ENCODE measurements at places on chromosomes 2 and 18.

DNA sequence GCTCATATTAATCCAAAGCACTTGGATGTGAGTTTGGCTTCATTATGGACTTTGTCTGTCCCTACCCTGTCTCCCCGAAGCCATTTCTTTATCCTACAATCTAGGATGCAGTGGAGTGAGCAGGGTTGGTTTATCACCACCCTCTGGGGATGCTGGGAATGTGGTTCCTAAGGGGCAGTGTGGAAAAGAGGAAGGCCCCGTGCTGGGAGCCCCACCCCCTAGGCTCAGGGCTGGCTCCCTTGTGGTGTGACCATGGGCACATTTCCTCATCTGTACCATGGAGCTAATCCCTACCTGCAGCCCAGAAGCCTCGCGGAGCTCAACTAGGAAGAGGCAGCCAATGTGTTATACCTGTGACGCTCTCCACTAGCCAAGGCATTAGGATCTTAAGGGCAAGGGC lies 92.5 kb downstream of the TGOLN2 start:
- DNase-seq = no peak

DNA sequence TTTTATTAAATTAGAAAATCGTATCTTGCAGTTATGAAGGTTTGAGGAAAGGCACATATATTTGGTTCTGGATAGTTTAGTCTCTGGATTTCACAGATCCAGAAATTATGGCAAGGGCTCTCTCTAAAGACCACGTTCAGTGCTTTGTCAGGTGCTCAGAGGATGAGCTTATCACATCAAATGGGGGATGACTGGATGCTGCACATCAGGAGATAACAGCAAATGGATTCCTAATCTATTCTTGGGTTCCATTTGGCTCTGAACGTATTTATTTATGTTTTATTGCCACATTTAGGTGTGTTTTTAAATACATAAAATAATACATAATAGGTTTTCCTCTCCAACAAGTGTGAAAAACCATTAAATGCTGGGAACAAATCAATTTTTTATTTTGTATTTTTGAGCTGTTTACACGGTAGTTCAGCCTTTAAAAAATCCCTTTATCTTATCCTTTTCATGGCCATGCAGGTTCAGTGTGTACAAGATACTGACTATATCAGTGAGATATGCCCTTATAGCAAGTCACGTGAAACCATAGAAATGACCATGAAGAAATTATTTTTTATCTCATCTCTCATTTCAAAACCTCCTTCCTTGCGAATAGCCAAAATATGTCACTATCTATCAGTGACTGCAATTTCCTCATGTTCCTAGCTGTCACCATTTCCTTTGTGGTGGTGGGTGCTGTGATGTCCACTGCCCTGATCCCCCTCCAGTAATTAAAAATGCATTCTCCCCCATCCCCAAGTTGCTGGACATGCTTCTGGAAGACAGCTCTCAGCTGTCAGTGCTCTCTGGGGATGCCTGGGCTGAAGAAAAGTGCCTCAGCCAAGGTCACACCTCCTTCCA lies 25.9 kb upstream of the CXCR4 start:
- no peak for DNase-seq

DNA sequence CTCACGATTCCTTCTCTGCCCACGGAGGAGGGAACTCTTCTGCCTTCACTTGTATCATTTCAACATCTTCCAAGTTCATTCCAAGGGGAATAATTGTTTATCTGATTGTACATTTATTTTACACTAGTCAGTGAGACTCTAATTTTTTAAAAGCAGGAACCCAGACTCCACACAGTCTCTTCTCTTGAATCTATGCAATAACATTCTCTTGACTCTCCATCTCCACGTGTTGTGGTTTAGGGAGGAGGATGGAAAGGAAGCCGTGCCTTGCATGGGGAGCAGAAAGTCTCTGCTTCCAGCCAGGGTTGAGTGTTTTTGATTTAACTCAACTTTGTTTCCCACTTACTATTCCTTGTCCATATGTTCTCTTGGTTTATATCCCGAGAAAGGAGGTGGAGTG lies 131.1 kb upstream of the RIOK3 start:
- DNase-seq = no peak

- DNase-seq = no peak
Measured at GRCh38 chr2:178426388-178426787, 24.6 kb downstream of the PRKRA start.

DNA sequence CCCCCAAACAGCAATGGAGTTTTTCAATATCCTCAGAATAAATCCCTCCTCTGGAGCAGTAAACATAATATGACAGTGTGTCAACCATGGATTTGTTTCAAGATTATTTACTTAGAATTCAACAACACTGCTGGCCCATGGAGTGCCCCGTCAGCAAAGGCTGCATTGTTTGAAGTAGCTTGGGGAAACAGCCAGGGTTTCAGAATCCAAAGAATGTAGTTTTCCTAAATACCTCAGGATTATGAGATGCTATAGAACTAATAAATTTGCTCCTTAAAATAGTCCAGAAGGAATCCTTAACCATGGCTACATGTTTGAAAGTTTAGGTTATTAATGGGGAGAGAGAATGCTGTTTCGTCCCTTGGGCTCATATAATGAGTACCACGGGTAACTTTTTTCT lies 13.1 kb upstream of the CETN1 start:
- DNase-seq = no peak

GRCh38 chr2:58922245-58922644 lies 681.1 kb upstream of the FANCL start:
- DNase-seq = no peak

GRCh38 chr2:117818921-117819320 lies 4.4 kb downstream of the DDX18 start:
- no peak for DNase-seq

Measured in thoracic aorta (tissue), 2 donors.